ENCODE measurements at places on chromosomes 3 and 15. TPM values are rescaled to one million over a fixed set of nuclear protein-coding genes. Genes with fewer than 3 reads are reported as not detected.
A peak's percentile ranks its signal among the peaks of the same experiment; 100 is the strongest.

LTK gene
- 0.95 TPM for total RNA-seq

YEATS2 gene
- 13.8 TPM for total RNA-seq

PLSCR4 gene
- total RNA-seq: 17.0 TPM

GUCA1C gene
- 1.5 TPM for total RNA-seq

CHSY1 gene
- total RNA-seq: 13.6 TPM

SKOR1 gene
- total RNA-seq: 0.15 TPM

ANKUB1 gene
- total RNA-seq: not detected

HAUS2 gene
- total RNA-seq: 13.7 TPM

RAB7A gene
- 229 TPM for total RNA-seq

PAQR5 gene
- 1.6 TPM for total RNA-seq

IMPG2 gene
- total RNA-seq: 0.16 TPM

DAZL gene
- total RNA-seq: not detected

NPAP1 gene
- total RNA-seq: not detected

- no peak for DNase-seq
These were observed 24.8 kb downstream of the CCR1 start for GRCh38 chr3:46183330-46183729.

- peak; percentile 68 for DNase-seq
These were observed 25.7 kb downstream of the INSYN1 start for GRCh38 chr15:73727330-73727976.

GRCh38 chr3:79515072-79515471 lies 252.7 kb downstream of the ROBO1 start:
- DNase-seq: no peak

GRCh38 chr3:60453326-60453725 lies 797.9 kb downstream of the FHIT start:
- no peak for DNase-seq

GRCh38 chr3:146523531-146523930 lies 20.9 kb downstream of the PLSCR1 start:
- no peak for DNase-seq

DNA sequence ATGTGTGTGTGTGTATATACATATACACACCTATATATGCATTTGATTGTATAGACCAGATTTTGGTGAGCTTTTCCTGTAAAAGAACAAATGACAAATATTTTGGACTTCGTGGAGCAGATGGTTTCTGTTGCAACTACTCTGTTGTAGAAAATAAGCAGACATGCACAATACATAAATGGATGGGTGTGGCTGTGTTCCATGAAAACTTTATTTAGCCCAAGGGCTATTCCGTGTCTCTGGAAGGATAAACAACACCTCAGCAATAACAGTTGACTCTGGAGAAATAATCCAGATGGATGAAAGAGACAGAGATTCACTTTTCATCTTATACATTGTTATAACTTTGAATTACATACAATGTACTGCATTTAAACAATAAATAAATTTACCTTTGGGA lies 441.4 kb downstream of the CNTN3 start:
- DNase-seq: no peak

GRCh38 chr15:63668601-63669000 lies 71.4 kb downstream of the FBXL22 start:
- no peak for DNase-seq

DNA sequence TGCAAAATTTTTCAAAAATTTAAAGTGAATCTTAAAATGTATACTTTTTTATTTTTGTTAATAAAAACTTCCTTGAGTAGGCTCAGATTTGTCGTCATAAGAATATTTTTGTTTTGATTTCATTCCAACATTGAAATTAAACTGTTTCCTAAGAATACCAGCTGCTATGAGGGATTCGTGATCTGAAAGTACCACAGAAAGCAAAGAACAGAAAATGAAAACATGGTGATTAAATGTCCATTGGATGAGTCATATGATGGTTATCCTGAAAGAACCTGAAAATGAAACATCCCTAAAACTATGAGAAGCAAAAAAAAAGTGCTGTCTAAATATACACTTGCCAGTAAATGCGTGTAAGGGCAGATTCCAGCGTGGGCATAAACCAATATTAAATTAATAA lies 143.8 kb downstream of the GMNC start:
- DNase-seq: no peak

DNA sequence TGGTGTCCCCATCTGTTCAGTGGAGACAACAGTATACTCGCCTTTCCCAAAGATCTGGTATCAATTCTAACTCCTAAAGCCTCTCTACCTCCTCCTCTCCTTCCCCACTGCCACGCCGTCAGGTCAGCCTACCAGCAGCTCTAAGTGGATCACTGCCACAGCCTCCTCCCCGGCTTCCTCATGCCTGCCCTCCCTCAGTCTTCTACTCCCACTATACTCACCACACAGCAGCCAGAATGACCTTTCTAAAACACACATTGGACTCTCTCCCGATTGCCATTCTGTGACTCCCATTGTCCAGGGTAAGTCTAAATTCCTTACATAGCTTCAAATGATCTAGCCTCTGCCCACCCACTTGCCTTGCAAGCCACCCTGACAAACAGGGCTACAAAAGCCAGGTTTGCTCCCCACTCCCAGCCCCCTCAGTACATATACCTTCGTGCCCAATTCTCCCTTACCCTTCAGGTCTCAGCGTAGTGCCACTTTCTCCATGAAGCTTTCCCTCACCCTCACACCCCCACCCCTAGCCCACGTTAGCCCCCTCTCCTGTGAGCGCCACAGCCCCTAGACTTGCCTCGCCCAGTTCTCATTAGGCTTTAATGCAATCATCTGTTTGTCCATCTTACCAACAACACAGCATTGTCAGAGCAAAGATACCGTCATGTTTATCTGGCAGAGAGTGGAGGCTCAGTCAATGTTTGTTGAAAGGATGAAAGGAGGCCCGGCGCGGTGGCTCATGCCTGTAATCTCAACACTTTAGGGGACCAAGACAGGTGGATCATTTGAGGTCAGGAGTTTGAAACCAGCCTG lies 9.5 kb upstream of the SEMA7A start:
- DNase-seq: no peak

DNA sequence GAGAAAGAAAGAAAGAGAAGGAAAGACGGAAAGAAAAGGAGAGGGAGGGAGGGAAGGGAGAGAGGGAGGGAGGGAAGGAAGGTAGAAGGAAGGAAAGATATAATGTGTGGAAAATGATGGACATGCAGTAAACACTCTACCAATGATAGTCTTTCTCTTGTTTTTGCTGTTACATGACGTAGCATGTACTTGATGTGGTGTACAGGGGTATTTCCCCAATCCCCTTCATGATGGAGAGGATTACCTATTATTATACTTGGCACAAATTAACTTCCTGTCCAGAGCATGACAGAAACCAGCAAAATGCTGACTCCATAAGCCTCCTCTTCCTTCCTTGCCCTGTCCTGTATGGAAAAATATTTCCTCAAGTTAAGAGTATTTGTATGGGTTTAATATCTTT lies 124.4 kb downstream of the B3GALNT1 start:
- no peak for DNase-seq

GRCh38 chr15:26661748-26662147 lies 111.1 kb downstream of the GABRB3 start:
- no peak for DNase-seq

- no peak for DNase-seq
These were observed 84.7 kb upstream of the PTX3 start for GRCh38 chr3:157351981-157352380.

GRCh38 chr3:53887446-53887845 lies 4.2 kb downstream of the SELENOK start:
- no peak for DNase-seq

- no peak for DNase-seq
These were observed 172.1 kb upstream of the SMAD3 start for GRCh38 chr15:66893294-66893693.

DNA sequence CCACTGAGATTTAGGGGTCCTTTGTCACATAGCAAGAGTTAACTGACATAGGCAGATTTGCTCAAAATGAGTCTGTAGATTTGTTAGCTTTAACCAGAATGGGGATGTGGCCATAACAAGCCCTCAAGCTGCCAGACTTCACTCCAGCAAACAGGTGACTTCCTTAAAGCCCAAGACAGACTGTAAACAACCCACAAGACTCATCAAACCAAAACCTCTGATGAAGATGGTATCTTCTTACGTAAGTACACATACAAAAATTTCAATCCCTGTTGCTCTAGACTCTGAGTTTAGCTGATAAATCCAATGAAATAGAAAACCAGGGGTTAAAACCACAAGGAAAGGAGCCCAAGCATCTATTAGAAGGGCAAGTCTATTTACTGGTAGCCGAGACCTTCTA lies 18.2 kb upstream of the ZBTB20 start:
- no peak for DNase-seq

- DNase-seq: no peak
These were observed 22.6 kb downstream of the ZIC1 start for GRCh38 chr3:147431751-147432150.

GRCh38 chr3:9180764-9181117 lies 68.7 kb downstream of the SRGAP3 start:
- DNase-seq: no peak

DNA sequence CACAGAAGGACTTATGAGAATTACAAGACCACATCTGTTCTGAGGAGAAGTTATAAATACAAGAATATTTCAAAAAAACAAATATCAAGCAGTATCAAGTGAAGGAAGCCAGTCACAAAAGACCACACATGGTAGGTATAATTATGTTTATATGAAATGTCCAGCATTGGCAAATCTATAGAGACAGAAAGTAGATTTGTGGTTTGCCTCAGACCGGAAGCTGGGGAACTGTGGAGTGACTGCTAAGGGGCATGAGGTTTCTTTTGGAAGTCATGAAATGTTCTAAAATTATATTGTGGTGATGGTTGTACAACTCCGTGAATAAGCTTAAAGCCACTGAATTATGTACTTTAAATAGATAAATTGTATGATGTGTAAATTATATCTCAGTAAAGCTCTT lies 136.9 kb downstream of the FRMD5 start:
- DNase-seq: no peak

- no peak for DNase-seq
These were observed 168.1 kb upstream of the SATB1 start for GRCh38 chr3:18593231-18593630.

DNA sequence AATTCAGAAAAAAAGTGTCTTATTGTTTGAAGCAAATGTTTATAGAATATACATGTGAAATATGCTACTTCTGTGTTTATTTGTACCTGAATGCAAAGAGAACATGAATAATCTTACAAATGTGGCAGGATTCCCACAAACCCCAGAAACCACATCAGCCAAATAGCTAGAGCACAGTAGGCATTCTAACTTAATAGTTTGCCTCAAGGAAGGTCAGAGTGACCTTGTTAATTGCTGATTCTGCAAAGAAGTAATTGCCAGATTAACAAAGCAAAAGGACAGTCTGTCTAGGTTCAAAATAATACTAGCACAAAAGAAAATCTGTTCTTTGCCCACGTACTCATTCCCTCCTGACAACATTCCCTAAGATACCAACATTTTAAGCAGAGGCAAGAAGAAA lies 604.0 kb downstream of the PYDC2 start:
- DNase-seq: no peak

- DNase-seq: no peak
These were observed 10.7 kb downstream of the H1-8 start for GRCh38 chr3:129553719-129554118.

GRCh38 chr3:59406943-59407342 lies 357.1 kb upstream of the CFAP20DC start:
- DNase-seq: no peak

DNA sequence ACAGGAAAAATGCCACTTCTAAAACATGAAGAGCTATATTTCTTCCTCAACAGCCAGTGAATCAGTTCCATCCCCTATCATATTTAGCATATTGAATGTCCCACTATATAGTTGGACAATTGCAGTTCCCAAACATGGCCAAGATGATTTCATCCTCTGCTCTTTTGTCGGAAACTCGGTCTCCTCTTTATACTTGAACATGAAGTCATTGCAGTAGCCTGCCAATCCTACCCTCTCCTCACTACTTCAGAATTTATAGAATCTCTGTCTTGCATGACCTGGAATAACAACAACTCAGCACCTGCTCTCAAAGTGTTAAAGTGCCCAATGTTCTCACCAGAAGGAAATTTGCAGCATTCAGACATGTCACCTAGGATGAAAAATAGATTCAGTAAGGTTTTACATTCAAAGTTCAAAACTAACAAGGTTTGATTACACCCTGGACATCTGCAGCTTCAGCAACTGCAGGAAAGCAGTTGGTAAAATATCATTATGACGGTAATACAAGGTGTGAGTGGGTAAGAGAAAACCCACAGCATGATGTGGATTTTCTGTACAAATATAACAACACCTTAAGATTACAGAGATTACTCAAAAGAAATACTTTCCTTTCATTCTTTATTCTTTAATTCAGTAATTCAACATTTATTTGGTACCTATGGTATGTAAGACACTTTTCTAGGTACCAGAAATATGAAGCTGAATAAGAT lies 52.5 kb downstream of the TP63 start:
- no peak for DNase-seq

DNA sequence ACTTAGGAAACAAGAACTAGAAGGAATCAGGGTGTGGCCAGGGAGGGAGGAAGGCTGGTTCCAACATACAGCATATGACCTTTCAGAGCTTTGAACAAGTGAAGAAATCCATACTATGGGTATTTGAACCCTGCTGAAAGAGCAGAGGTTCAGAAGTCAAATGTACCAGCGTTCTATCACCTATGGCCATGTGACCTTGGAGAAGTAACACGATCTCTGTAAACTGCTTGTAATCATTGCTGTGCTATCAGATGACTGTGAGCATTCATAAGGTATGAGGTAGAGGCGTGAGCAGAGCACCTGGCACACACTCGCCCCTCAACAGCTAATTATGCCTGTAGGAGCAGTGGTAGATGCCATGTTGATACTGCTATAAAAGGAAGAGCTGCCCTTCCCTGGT lies 55.2 kb downstream of the KLHL6 start:
- DNase-seq: no peak

All from heart left ventricle (tissue), 16 donors.